Caco-2 (cell line): ENCODE measurements at places on chromosomes 1 and 21.
A peak's percentile ranks its signal among the peaks of the same experiment; 100 is the strongest.

- H3K4me1 ChIP-seq = no peaks in the 10 kb centered on the region
- H3K4me3 ChIP-seq = no peak overlapping the region
- H3K27me3 ChIP-seq = no peaks in the 10 kb centered on the region
Measured at GRCh38 chr1:239761509-239761908, 330.2 kb upstream of the FMN2 start.

DNA sequence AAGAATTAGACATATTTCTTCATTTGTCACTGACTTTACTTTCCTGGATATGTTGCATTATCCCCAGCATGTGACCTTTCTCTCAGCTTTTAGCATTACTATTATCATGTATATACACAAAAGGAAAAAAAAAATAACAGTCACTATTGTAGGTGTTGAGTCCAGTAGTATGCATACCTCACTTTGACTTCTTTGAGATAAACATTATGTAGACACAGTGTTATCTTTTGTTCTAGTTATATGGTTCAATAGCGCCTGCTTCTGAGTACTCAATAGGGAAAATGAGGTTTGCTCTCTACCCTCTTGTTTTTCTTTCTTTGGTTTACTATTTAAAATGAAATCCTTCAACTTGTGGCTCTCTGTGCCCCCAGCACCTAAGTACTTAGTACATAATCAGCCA is 409.6 kb upstream of the PKN2 start:
- H3K36me3 ChIP-seq = no peaks in the 10 kb centered on the region
- no peaks in the 10 kb centered on the region for H3K4me1 ChIP-seq
- DNase-seq = no peak
- H3K4me3 ChIP-seq = no peak overlapping the region
- no peaks in the 10 kb centered on the region for H3K27me3 ChIP-seq
- no peak overlapping the region for H3K27ac ChIP-seq

DNA sequence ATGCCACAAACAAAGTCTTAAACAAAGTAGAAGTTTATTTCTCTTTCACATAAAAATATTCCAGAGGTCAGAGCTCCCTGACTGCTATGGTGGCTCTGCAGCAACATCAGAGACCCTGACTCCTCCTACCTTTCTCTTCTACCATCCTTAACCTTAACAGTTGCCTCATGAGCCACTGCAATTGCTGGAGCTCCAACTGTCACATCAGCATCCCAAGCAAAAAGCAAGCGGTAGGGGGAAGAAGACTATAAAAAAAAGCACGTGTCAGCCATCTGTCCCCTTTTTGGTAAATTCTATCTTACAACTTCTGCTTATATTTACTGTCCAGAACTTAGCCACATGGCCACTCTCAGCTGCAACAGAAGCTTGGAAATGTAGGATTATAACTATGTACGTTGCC is 21.8 kb upstream of the H6PD start:
- H3K4me1 ChIP-seq = no peaks in the 10 kb centered on the region
- no peak overlapping the region for H3K4me3 ChIP-seq
- no peak overlapping the region for H3K27ac ChIP-seq
- no peak for DNase-seq
- H3K27me3 ChIP-seq = no peaks in the 10 kb centered on the region

DNA sequence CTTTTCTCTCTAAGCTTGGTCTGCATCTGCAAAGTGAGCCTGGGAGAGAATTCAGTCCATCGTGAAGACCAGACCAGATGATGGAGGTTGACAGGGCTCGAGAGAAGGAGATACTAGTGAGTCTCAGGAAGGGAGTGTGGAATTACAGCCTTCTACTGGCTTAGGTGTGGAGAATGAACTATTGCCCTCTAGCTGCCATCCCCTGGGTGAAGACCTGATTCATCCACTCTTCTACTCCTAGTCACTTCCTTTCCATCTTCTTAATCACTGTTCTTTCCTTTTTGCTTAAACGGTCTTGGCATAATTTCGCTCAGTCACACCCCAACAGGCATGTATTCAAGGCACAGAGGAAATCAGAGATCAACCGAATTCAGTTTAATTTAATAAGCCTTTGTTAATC is 34.0 kb upstream of the HSD17B7 start:
- H3K4me1 ChIP-seq = no peaks in the 10 kb centered on the region
- no peak overlapping the region for H3K4me3 ChIP-seq
- H3K36me3 ChIP-seq = no peaks in the 10 kb centered on the region
- peaks cover 1% of the 10 kb centered on the region; the same call in 1 of the 2 replicates for H3K27me3 ChIP-seq

DNA sequence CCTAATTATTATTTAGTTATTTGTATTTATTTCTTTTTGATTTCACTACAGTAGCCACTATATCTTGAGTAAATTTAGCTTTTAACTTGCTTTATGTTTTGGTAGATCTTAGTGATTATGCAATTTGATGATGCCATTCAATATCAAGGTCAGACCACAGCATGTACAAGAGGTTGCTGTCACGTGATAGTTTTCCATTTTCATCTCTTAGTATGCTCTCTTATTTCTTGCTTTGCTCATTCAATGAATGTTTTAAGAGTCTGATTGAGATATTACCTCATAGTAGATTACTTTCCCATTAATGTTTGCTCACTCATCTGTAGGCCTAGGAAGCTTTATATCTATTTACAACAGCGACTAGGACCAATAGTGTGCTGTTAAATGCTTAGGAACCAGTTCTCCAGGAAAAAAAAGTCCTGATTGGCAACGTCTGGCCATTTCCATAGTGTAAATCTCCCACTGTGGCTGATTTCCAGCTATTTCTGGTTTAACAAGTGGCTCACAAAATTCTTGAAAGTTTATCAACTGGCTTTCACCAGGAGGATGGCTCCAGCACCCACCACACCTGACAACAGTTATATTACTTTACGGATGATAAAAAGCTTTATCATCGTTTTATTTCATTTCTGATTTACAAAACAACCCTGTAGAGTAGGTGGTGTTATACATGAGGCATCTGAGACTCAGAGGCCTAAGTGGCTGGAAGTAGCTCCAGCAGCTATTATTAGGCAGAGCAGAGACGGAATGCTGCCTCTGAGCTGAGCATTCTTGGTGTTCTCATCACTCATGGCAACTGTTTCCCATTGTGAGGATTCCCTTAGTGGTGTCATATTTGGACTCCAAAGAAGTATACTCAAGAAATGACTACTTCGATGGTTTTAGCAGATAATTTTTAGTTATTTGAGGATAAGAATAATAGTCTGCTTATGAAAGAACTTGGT is 235.2 kb downstream of the DISC1 start:
- H3K36me3 ChIP-seq = no peaks in the 10 kb centered on the region
- no peak overlapping the region for H3K4me3 ChIP-seq
- no peak for DNase-seq
- H3K27me3 ChIP-seq = no peaks in the 10 kb centered on the region

DNA sequence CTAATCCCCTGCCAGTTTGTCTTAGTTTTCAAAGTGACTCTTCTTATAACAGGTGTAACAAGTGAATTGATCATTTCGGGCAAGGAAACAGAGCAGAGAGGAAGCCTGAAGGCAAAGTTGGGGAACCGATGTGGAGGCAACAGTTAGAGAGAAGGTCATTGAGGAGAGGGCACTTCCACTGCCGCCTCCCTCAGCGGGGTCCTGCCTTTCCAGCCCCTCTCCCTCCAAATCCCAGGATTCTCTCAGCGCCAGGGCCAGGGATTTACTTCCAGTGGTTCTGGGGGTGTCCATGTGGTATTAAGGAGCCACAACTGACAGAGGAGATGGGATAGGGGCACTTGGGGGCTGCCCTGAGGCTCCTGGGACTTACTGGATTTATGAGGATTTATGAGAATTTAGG is 39.7 kb upstream of the PDE9A start:
- peak overlapping the region; percentile 34 for H3K27ac ChIP-seq
- H3K27me3 ChIP-seq = no peaks in the 10 kb centered on the region
- no peak for DNase-seq

- no peak overlapping the region for H3K27ac ChIP-seq
- DNase-seq = no peak
- no peak overlapping the region for H3K4me3 ChIP-seq
- H3K4me1 ChIP-seq = no peaks in the 10 kb centered on the region
- no peaks in the 10 kb centered on the region for H3K27me3 ChIP-seq
Measured at GRCh38 chr1:10283318-10283984, 73.1 kb downstream of the KIF1B start.

DNA sequence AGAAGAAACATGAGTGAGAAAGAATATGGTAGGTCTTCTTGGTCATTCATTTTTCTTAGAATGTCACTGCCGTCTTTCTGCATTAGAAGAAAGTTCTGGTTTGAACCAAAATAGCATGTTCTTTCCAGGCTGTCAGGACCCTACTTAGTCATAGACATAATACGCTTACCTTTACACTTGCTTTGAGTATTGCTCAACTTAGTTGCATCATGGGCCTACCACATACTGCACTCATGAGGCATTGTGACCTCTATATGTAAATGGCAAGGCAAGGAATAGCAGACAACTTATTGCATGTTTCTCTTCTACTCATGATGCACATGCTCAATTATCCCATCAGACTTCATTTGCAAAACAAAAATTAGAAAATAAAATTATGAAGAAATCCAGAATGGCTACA is 415.0 kb downstream of the HLX start:
- no peaks in the 10 kb centered on the region for H3K36me3 ChIP-seq
- no peaks in the 10 kb centered on the region for H3K4me1 ChIP-seq
- DNase-seq = no peak
- H3K27me3 ChIP-seq = no peaks in the 10 kb centered on the region
- H3K27ac ChIP-seq = no peak overlapping the region
- H3K4me3 ChIP-seq = no peak overlapping the region

DNA sequence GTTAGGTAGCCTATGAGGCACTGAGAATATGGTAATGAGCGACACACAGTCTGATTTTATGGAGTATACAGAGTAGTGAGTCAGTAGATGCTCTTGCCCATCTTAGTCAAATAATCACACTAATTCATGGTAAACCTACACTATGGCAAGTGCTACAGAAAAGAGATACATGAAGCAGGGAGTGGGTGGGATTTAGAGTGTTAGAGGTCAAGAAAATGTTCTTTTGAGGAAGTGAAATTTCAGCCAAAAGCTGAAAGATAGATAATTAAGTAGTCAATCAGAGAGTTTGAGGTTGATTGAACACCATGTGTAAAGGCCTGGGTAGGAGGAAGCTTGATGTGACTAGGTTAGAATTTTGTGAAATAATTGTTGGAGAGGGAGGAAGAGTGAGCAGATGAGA is 14.7 kb downstream of the MDM4 start:
- no peaks in the 10 kb centered on the region for H3K27me3 ChIP-seq
- H3K27ac ChIP-seq = no peak overlapping the region
- DNase-seq = no peak
- H3K4me3 ChIP-seq = no peak overlapping the region
- peaks cover 2% of the 10 kb centered on the region for H3K36me3 ChIP-seq

GRCh38 chr1:179984942-179985341 is 30.3 kb downstream of the CEP350 start:
- no peak overlapping the region for H3K27ac ChIP-seq
- no peak overlapping the region for H3K4me3 ChIP-seq
- no peak for DNase-seq
- H3K36me3 ChIP-seq = no peaks in the 10 kb centered on the region
- H3K4me1 ChIP-seq = no peaks in the 10 kb centered on the region
